ENCODE measurements at places on chromosomes 4 and X.

- DNase-seq, result no peak
These were observed 23.8 kb downstream of the CXCL1 start for GRCh38 chr4:73892966-73893365.

- DNase-seq, result no peak
These were observed 59.2 kb downstream of the CPLX1 start for GRCh38 chr4:766559-767283.

DNA sequence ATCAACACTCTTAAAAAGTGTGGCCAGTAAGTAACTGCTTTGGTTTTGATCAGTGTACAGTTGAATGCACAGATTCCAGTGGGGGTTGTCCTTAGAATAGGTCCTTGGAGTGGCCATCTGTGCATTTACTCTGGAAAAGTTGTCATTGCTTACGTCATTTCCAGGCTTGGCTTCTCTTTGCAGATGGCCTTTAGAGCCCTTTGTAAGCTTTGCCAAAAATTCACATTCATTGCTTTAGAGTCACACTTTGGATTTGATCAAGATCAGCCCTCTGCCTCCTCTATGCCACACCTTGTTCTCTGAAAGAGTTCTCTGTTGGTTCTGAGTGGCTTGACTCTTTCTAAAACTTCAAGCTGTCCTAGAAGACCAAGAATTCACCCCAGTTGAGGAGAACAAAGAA is 83.9 kb downstream of the MAMLD1 start:
- no peak for DNase-seq

DNA sequence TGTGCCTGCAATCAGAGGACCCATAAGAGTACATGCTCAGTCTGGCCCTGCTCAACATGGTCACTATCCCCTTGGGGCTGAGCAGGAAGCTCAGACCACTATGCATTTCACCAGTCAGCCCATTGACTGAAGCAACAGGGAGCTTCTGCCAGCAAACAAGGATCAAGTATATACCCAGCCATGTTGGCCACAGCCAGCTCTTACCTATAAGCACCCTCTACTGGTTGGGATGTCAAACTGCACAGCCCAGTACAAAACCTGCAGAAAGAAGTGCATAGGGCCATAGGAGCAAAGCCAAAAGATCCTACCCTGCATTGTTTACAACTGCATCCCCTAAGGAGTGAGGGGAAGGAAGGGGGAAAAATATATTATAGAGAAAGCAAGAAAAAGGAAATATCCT is 214.4 kb upstream of the CPEB2 start:
- no peak for DNase-seq

DNA sequence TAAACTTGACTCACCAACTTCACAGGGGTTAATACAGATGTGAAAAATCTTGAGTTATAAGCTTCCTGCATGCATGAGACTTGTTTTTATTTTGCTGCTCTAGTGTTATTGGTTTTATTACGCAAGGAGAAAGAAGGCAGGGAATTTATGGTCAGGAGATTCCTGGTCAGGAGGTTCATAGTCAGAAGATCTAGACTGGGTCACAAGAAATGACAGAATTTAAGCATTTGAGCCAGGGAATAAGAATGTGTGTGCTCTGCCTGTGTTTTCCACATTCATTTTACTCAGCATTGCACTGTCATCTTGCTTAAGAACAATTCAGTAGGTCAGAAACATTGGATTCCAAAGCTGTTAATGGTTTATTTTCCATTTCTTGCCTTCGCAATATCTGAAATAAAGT is 2522.1 kb downstream of the ARAP2 start:
- peak; percentile 79 for DNase-seq

DNA sequence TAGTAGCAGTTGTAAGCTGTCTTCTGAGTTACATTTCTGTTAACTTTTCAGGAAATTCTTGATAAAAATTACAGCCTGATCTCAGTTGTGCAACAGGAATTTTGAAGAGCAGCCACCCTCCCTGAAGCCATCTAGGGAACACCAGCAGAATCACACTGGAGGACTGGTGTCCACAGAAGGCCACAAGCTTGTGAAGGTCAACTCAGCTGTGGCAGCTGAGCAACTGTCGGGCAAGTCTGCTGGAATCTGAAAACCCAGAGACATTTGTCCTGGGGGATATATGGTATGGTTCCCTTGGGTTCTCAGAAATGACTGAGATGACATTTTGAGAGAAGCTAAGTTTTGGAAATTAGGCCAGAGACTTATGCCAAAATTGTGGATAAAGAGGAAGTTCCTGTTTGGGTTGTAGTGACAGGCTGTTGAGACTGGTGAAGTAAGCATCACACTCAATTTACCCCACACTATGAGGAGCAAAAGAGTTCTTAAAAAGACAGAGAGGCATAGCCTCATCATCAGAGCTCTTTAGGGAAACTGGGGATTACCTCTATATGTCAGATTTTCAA is 78.1 kb upstream of the TNIP3 start:
- DNase-seq, result no peak

- no peak for DNase-seq
These were observed 1425.5 kb downstream of the PCDH18 start for GRCh38 chr4:136106753-136107152.

GRCh38 chr4:12178614-12179610 is 750.2 kb upstream of the HS3ST1 start:
- no peak for DNase-seq

GRCh38 chrX:39966176-39966575 is 131.6 kb downstream of the BCOR start:
- no peak for DNase-seq

- DNase-seq, result no peak
These were observed 1890.7 kb upstream of the PCDH10 start for GRCh38 chr4:131258361-131258760.

GRCh38 chr4:179124957-179125356 is 1682.7 kb upstream of the AGA start:
- no peak for DNase-seq

Data from BJ (cell line).